ENCODE measurements at places on chromosomes 7 and 10.

GRCh38 chr10:6269953-6270867 lies 67.5 kb downstream of the PFKFB3 start:
- peak; percentile 56 for DNase-seq

DNA sequence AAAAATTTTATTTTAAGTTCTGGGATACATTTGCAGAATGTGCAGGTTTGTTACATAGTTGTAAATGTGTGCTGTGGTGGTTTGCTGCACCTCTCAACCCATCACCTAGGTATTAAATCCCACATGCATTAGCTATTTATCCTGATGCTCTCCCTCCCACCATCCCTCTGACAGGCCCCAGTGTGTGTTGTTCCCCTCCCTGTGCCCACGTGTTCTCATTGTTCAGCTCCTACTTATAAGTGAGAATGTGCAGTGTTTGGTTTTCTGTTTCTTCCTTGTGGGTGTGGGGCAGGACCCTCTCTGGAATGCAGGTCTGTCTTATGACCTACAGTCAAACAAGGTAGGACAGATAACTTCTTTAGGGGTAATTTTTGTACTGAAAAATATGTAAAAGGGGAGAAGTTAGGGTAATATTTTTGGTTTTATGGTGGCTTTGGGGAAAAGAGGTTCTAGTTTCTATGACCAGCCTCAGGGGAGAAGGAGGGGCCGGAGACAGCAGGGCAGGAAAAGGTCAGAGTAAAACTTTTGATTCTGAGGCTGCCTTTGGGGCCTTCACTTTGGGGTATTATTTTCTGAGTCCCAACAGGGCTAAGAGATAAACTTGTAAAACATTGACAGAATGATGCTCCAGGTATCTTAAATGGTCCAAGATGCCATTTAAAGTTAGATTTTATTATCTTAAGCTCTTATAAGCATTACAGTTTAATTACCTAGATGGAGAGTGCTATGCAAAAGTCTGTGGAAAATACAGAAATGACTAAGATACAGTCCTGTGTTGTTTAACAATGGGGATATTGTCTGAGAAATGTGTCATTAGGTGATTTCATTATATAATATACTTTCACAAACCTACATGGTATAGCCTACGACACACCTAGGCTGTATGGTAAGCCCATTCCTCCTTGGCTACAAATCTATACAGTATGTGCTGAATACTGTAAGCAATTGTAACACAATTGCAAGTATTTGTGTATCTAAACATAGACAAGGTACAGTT lies 354.8 kb downstream of the ABCA13 start:
- DNase-seq, result no peak

- DNase-seq, result no peak
Measured at GRCh38 chr7:46934198-46934825, 647.6 kb downstream of the TNS3 start.

GRCh38 chr10:103481974-103482531 lies 3.0 kb upstream of the CALHM3 start:
- DNase-seq, result peak; percentile 27

GRCh38 chr10:11193001-11193551 lies 175.4 kb downstream of the CELF2 start:
- no peak for DNase-seq

- no peak for DNase-seq
Measured at GRCh38 chr10:3729397-3729976, 55.5 kb downstream of the KLF6 start.

DNA sequence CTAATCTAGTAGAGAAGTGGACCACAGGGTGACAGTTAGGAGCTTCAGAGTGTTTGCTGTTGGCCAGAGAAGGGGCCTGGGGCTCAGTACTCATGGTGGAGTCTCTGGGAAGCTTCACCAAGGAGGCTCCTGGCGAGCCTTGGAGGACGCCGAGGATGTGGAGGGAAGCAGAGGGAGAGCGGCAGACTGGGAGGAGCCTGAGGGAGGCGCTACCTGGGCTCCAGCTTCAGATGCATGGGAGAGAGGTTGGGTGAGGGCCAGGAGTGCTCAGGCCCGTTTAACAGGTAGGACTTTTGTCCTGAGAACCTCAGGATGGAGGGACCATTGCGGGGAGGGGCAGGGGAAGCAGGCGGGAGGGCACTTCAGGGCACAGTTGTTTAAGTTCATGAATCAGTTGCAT lies 24.2 kb downstream of the DOCK1 start:
- no peak for DNase-seq

DNA sequence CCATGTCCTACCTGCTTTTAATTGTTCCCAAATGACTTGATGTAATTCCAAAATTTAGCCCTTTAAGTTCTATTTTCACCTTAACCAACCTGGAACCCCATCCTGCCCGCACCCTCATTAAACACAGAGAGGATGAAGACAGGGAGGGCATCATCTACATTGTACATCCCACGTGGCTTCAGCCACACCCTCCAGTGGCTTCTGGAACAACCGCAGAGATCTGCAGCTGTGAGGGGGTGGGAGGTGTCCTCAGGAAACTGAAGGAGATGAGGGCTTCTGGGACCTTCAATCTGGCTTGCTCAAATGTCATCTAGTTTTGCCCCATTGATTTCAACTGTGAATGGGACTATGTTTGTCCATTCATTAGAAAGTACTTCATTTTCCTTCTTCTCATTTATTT lies 39.0 kb downstream of the AKR1B1 start:
- no peak for DNase-seq

- no peak for DNase-seq
Measured at GRCh38 chr10:60920479-60920878, 23.5 kb downstream of the RHOBTB1 start.

DNA sequence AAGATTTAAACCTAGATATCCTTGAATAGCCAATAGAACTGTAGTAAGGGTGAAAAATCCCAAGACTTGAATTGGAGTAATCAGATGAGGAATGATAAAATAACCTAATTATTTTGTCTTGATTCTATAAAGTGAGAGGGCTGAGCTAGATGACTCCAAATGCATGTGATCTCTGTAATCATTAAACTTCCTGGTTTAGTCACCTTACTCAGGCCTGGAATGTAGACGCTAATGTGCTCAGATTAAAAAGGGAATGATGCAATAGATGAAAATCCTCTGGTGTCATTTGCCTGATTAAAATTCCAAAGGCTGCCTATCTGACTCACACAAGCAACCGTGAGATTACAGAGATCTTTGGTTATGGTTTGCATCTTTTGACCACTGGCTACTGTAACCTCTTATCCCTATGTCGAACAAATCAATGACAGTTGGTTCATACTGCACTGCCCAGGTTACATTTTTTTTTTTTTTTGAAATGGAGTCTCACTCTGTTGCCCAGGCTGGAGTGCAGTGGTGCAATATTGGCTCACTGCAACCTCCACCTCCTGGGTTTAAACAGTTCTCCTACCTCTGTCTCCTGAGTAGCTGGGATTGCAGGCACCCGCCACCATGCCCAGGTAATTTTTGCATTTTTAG lies 2.9 kb upstream of the HKDC1 start:
- DNase-seq, result no peak

GRCh38 chr10:44619975-44620374 lies 235.1 kb upstream of the CXCL12 start:
- DNase-seq, result no peak

- no peak for DNase-seq
Measured at GRCh38 chr10:52818019-52818418, 45.4 kb upstream of the MBL2 start.

DNA sequence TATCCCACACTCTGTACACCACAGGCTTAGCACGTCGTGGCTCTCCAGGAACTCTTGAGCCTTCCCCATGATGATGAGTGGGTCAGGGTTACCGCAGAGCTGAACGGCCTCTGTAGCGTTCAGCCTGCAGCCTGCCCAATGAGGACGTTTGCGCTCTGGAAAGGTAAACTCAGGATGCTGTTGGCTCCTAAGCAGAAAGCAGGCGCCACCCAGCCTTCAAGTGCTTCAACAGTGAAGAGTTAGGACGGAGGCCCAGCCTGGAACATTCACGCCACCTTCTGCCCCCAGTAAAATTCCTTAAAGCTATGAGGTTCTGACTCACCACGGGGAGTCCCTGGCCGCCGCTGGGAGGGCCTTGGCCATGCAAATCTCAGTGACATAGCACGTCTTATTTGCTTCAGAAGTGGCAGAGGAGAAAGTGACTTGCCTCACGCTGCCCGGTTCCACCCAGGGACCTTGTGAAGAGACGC lies 161.5 kb upstream of the SH2B2 start:
- no peak for DNase-seq

DNA sequence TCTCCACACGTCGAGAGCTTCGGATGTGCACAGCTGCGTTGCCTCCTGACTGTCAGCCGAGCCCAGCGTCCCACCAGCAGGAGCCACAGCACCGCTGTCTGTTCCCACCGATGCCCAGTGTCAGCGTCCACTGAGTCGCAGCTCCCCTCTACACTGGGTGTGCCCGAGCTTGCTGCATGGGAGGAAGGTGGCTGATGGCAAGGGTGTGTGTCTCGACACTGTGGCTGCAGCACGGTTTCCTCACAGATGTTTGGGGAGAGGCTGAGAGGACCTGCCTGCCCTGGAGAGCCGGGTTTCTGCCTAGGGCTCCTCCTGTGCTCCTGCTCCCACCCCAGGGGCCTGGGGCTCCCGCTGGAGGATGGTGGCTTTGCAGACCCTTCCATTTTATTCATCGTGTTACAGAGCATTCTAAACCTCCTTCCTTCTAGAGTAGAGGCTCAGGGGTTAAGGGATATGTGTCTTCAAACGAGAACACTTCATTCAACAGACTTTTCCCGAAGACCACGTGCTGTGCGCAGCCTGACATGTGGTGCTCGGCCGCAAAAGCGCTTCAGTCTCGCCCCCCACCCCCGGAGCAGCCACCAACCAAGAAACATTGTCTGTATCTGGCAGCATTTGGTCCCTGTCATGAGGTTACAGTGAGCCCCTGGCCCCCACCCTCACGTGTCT lies 384.8 kb downstream of the DNAJB6 start:
- no peak for DNase-seq

DNA sequence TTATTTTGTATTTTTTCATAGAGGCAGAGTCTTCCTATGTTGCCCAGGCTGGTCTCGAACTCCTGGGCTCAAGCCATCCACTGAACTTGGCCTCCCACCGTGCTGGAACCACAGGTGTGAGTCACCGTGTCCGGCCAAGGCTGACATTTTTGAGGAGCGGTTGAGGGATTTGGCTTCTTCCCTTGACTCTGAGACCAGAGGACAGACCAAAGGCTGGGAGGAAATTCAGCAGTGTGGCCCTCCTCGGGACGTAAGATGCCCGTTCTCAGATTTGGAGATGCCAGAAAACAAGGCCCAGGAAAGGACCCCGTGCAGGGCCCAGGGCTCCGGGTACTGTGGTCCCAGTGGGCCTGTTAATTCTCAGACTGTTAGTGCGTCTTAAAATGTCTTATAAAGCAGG lies 146.2 kb downstream of the WDR37 start:
- DNase-seq, result no peak

DNA sequence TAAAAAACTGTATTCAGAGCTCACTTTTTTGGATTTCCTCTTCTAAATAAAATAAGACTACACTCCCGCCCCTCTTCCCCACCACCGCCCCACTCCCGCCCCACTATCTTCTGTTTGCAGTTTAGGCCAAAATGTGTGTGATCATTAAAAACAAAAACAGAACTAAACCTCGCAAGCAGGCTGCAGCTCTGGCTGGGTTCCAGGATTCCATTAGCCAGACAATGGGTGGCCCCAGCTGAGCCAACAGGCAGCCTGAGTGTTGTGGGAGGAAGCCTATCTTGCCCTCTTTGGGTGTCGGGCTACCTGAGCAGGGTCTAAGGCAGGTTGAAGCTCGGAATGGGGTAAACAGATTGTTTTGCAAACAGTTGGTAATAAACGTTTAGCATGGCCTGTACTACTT lies 41.7 kb downstream of the ARL4A start:
- DNase-seq, result no peak

- no peak for DNase-seq
Measured at GRCh38 chr10:73205081-73205480, 37.2 kb downstream of the FAM149B1 start.

DNA sequence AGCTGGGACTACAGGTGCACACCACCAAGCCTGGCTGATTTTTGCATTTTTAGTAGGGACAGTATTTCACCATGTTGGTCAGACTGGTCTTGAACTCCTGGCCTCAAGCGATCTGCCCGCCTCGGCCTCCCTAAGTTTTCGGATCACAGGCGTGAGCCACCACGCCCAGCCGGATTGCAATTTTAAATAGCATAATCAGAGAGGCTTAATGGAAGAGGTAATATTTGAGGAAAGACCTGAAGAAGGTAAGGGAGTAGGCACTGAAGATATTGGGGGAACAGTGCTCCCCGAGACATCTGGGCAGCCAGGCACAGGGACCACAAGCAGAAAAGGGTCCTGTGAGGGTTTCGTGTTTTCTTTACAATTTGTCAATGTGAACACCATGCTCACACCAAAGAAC lies 61.4 kb upstream of the USP6NL start:
- DNase-seq, result no peak

GRCh38 chr7:116633131-116633988 lies 38.6 kb upstream of the MET start:
- no peak for DNase-seq

Measured in effector CD4-positive, alpha-beta T cell (primary cell).